Osteoblast (primary cell): ENCODE measurements at places on chromosomes 11 and 22.
A peak's percentile ranks its signal among the peaks of the same experiment; 100 is the strongest.

DNA sequence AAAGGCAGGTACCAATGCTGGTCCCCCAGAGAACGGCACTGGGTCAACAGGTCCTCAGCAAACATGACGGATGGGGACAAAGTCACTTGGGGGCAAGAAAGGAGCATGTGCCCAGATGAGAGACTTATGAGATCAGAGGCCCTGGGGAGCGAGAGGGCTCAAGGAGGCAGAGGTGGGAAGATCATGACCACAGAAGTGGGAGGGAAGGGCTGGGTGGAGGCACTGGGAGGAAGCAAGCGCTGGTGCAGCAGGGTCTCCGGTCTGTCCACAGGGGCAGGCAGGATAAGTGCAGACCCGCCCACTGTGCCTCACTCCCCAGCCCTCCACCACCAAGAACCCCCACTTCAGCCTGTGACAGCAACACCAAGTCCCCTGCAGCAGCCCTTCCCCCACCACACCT lies 10.9 kb downstream of the ELFN2 start:
- no peak for DNase-seq

GRCh38 chr22:47384977-47385376 lies 622.5 kb downstream of the TBC1D22A start:
- peak; percentile 55 for DNase-seq

GRCh38 chr11:108216988-108217387 lies 5.5 kb downstream of the NPAT start:
- DNase-seq: no peak

DNA sequence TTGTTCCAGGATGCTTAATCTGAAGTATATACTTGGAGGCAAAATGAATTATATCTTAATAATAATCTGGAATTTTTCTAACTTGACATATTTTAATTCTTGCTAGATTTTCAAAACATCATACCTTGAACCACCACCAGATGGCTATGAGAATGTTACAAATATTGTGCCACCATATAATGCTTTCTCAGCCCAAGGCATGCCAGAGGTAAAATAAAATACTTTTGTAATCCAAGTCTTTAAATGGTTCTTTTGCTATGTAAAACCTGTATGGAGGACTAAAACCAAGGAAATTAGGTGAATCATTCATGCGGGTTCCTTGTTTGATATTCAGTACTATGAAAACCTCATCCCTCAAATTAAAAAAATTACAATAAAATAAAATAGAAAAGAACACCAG lies 14.4 kb downstream of the NAALAD2 start:
- DNase-seq: no peak

GRCh38 chr11:128394431-128395089 lies 192.8 kb downstream of the ETS1 start:
- DNase-seq: no peak

GRCh38 chr11:83088965-83089364 lies 17.3 kb upstream of the RAB30 start:
- no peak for DNase-seq
